CD8-positive, alpha-beta memory T cell (primary cell): ENCODE measurements at places on chromosomes 5 and 9.

- no peak for DNase-seq
Observed at GRCh38 chr9:26813247-26813646, 79.4 kb downstream of the CAAP1 start.

DNA sequence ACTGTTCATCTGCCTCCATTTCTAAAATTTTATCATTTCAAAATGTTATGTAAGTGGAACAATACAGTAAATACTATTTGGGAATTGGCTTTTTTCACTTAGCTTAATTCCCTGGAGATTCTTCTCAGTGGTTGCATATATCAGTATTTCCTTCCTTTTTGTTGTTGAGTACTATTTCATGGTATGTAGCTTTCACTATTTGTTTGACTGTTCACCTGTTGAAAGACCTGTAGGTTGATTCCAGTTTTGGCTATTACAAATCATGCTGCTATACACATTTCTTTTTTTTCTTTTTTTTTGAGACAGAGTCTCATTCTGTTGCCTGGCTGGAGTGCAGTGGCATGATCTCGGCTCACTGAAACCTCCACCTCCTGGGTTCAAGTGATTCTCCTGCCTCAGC is 33.0 kb upstream of the PWWP2A start:
- no peak for DNase-seq

DNA sequence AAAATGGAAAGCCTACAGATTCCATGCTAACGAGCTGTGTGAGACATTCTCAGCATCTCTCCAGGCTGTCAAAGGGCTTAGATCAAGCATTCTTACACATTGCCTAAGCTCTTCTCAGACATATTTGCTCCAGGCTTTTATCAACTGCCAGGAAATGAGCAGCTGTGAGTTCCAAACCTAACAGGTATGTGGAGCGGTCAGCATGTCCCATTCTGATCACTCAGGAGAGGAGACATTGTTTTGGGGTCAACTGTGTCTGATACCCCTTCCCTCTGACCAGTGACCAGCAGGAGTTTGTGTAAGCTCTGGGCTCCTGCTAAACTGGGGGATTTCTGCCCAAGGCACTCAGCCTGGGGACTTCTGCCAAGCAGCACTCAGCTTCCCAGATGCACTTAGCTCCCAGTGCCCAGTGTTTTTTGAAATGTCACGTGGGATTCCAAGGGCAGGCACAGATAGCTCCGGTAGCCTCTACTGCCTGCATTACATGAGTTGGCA is 229.1 kb downstream of the SEC61B start:
- no peak for DNase-seq

GRCh38 chr5:164358531-164359259 is 853.3 kb downstream of the MAT2B start:
- no peak for DNase-seq

GRCh38 chr9:92529124-92529523 is 6.7 kb downstream of the ECM2 start:
- no peak for DNase-seq

- no peak for DNase-seq
Observed at GRCh38 chr9:121947775-121948174, 145.3 kb downstream of the TTLL11 start.

DNA sequence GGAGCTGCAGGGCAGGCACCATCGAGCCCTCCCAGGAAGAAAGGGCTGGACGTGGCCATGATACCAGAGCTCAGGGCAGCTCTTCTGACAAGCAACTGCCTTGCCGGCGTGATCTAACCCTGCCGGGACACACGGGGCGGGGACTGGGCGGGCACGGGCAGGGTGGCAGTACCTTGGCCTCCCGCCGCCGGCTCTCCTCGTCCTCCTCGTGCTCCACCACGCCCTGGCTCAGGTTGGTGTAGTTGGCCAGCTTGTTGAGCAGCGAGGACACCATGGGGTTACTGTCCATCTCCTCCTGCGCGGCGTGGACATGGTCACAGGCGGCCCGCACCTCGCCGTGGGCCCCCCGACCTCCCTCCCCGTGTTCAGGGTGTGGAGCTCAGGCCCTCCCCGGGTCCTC is 18.5 kb downstream of the SLC12A7 start:
- DNase-seq, result no peak
